Activated T-cell treated with anti-CD3 and anti-CD28 coated beads for 1 hour (primary cell): ENCODE measurements at places on chromosomes 16 and 17.

DNA sequence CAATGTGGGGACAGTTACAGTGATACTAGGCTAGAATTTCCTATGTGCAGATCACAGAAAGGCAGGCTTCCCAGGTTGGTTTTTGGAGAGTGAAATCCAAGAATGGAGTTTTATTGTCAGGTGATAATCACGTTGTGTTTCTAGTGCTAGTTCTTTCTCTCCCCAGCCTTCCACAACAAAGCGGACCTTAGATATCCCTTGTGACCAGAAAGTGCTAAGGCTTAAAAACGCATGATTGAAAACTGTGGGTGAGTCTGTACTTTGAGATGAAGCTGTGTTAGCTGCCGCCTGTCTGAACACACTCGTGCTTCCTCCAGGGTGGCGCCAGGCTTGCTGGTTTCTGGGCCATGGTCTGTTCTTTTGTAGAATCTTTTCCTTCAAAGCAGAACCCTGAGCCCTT, 52.1 kb downstream of the BANP start:
- DNase-seq: no peak

DNA sequence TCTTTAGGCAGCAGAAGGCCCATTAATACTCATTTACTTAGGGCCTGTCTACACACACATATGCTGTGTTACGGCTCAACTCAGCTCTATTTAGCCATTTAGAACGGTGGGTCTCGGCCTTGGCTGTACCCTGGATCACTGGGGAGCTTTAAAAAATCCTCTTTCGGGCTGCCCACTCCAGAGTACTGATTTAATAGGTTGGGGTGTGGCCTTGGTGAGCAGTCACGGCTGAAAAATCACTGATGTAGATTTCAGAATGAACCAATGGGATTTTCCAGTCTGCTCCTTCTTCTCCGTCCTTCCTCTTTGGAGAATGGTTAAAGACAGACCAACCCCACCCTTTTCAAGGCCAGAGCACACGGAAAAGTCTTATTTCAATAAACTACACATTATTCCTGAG, 223.5 kb downstream of the CCDC182 start:
- no peak for DNase-seq

DNA sequence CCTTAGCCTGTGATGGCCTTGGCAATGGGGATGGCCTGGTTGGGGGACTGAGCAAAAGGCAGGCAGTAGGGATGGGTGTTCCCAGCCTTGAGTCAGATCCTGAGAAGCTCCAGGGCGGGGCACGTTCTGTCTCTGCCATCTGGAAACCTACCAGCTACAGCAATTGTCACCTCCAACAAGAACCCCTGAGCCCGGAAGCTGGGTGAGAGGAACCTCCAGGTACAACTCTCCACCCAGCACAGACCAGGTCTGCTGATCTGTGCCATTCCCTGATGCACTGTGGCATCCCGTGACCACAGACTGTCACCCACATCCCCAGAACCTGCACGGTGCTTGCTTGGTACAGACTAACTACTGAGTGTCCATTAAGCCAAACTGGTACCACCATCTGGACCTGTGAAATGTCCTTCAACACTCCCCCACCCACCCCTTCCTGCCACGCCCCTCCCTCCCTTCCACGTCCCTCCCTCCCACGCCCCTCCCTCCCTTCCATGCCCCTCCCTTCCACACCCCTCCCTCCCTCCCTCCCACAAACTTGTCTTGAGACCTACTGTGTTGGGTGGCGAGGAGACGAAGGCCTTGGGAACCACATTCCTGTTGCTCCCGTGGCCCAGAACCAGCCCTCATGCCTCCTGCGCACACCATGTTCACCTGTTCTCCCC, 16.6 kb downstream of the MYO15B start:
- DNase-seq: no peak

- no peak for DNase-seq
Observed at GRCh38 chr17:12729086-12729485, 60.2 kb upstream of the ARHGAP44 start.

DNA sequence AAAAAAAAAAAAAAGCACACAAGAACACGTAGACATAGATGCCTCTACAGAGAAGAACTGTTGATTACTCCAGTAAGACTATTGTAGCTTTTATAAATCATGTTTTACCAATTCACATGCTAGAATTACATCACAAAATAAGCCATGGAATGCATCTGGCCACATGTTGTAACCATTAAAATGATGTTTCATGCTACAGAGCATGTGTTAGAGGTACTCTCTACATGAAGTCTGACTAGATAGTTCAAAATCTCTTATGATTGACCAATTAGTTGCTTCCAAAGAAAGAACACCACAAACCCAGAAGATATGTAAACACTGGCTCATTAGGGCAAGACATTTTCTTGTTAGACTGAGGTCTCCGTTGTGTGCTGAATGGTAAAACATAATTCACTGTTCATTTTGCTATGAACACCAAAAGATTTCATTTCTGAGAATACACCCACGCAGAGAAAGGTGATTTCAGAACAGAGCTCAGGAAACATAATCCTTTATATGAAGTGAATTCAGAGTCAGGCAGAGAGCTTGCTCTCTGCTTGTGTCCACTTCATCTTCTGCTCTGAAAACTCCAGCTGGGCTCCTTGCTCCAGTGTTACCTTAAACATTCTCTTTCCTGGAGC, 411.4 kb upstream of the SOX9 start:
- DNase-seq: no peak

GRCh38 chr16:73951481-73951880, 345.1 kb upstream of the PSMD7 start:
- no peak for DNase-seq

DNA sequence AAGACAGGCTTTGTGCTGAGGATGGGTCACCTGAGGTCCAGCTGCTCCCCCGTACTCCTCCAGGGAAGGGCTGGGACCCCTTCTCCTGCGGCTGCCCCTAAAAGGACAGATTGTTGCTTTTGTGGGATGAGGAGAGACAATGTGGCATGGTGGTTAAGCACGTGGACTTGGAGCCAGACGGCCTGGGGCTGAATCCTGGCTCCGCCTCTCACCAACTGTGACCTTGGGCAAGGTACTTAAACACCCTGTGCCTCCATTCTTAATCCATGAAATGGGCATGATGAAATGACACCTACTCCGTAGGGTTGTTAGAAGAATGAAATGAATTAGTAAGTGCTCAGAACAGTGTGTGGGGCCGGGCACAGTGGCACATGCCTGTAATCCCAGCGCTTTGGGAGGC, 39.6 kb upstream of the PLCG2 start:
- no peak for DNase-seq

DNA sequence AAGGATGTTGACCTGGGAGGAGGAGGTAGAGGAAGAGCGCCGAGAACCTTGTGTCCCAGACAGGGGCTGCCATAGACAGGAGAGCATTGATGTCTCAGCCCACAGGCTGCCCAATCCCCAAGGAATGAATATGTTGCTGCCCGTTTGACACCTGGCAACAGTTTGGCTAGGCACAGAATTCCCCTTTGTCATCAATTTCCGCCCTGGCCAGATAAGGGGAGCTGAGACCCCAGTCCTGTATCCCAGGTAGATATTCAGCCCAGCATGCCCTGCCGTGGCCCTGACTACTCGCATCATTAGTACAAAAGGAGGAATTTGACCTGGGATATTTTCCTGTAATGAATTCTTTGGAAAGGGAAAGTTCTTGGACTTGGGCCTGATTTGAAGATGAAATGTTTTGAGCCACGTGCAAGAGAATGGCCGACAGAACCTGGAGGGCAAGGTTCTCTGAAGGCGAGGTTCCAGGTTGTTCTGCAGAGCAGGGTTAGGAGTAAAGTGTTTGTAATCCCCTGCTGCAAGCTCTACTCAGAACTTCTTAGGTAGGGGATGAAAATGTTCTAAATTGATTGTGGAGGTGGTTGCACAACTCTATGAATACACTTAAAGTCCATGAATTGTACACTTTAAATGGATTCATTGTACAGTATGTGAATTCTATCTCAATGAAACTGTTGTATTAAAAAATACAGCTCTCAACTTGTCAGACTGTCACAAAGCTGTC, 108.8 kb downstream of the SOCS1 start:
- no peak for DNase-seq

DNA sequence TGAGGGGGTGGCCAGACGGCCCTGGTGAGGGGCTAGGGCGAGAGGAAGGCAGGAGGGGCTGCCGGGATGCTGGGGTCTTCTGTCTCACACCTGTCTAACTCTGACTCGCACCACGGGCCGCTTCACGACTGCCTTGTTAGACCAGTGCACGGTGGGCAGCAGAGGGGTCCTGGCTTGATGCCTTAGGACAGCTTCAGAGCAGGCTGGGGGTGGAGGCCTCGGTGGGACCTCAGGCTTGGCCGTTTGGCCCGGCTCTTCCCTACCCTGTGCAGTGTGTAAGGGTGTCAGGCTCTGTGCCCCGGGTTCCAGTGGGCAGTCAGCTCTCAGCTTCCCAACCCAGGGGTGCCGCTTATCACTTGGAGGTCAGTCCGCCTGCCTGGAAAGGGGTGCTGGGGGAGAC, 100.7 kb downstream of the OR1D5 start:
- DNase-seq: no peak

GRCh38 chr16:12758670-12759558, 44.8 kb downstream of the CPPED1 start:
- DNase-seq: no peak

DNA sequence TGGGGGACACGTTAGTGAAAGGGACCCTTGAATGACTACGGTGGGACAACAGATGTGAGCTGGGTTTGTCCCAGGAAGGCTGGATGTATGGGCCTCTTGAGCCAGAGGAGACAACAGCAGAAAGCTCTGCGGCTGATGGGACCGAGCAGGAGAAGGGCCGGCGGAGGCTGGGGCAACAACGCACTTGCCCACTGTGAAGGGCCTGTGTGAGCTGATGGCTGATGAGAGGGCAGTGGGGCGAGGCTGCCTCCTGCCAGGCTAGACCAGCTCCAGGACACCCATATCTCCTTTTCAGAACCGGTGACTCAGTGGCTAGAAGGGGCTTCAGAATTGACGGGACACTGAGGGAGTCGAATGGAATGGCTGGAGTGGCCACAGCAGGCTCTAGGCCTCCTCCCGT, 250.1 kb downstream of the SEC14L1 start:
- no peak for DNase-seq

GRCh38 chr16:49604602-49605001, 231.0 kb downstream of the C16orf78 start:
- DNase-seq: no peak

DNA sequence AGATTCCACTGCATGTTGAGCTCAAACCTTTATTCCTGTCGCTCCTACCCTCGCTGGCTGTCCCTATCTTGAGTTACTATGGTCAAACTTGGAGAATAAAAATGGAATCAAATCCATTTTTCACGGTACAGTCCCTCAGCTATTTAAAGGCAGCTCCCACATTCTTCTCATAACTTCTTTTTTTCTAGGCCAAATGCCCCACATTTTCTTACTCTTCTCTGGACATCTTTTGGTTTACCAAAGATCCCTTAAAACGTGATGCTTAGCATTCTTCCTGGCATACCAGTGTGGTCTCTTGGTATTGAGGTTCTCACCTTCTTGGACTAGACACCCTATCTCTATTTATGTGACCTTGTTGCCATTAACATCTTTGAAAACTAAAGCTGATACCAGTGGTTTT, 48.3 kb upstream of the MAF start:
- DNase-seq: no peak

GRCh38 chr16:55732496-55732895, 76.7 kb downstream of the SLC6A2 start:
- no peak for DNase-seq

- DNase-seq: no peak
Observed at GRCh38 chr17:18245038-18245776, 13.3 kb downstream of the FLII start.

GRCh38 chr17:6544011-6544370, 12.4 kb downstream of the PITPNM3 start:
- DNase-seq: no peak

DNA sequence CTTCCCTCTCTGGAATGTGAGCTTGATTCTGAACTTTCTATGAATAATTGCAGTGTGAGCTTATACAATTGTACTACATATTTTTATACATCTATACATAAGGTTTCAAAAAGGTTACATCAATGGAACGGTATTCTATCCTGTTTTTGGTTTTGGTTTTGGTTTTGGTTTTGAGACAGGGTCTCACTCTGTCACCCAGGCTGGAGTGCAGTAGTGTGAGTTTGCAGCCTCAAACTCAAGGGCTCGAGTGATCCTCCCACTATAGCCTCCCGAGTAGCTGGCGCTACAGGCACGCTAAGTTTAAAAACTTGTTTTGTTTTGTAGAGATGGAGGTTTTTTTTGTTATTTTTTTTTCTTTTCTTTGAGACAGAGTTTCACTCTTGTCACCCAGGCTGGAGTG, 1.1 kb downstream of the CTRB1 start:
- no peak for DNase-seq

GRCh38 chr17:44862278-44862914, 14.7 kb downstream of the HIGD1B start:
- DNase-seq: no peak

DNA sequence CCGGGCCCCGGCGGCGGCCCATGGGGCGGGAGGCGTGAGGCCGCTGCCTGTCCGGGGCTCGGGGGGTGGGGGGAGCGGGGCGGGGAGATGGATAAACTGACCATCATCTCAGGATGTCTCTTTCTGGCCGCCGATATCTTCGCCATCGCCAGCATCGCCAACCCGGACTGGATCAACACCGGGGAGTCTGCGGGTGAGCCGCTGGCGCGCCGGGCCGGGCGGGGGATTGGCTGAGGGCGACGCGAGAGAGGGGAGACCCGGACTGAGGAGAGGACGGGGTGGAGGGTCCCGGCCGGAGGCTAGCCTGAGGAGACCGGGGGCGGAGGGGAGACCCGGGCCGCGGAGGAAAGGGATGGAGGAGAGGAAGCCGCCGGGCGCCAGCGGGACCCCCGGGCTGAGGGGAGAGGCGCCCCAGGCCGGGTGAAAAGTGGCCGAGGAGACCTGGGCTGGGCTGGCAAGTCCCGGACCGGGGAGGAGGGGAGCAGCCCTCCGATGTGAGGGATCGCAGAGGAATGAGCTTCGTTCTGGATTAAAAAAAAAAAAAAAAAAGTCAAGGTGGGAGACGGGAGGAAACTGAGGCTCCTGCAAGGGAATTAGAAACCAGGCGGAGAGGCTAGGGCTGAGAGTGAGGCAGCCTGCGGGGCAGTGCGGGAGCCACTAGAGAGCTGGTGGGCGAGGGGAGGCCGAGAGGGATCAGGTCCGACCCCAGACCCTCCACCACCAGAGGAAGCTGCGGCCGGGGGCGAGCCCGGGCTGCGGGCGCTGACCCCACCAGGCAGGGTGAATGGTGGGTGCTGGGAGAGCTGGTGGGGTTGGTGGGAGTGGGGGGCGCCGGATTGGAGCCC, 526 bp downstream of the MOSMO start:
- DNase-seq: no peak

- no peak for DNase-seq
Observed at GRCh38 chr17:223723-224471, 42.4 kb upstream of the DOC2B start.
